ENCODE measurements at places on chromosomes 1 and 21.
A peak's percentile ranks its signal among the peaks of the same experiment; 100 is the strongest.

- DNase-seq, result peak; percentile 81
Measured at GRCh38 chr1:43834280-43835081, 99.1 kb upstream of the ARTN start.

GRCh38 chr1:157499521-157499920 lies 52.8 kb downstream of the FCRL5 start:
- no peak for DNase-seq

- DNase-seq, result peak; percentile 84
Measured at GRCh38 chr1:70509996-70510876, 99.2 kb downstream of the CTH start.

GRCh38 chr1:85616364-85616705 lies 35.8 kb downstream of the CCN1 start:
- no peak for DNase-seq

DNA sequence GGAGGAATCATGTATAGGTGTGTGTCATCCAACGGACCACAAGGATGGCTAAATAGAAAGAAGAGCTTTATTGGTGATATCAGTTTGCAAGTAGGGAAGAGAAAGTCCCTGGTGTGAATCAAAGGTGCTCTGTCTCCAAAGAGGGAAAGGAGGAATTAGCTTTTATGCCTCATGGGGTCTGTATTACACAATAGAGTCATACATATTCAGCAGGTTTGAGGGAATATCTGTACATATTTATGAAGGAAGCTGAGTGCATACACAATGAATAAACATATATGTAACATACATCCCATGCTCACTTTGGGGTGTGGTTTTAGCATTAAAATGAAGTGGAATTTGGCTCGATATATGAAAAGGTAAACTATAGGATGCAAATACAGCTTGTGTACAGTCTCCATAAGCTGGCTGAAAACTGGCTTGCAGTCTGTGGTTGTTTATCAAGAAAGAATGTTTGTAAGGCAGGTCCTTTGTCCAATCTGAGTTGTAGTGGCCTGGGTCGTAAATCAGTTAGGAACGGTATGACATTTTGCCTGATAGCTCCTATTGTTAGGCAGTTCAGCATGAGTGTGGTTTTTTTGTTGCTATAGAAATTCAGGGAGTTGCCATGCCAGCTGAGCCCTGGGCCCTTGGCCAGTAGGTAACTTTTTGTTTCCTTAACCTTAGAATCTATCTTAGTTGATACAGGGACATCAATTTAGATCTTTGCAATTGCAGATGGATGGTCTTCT lies 198.0 kb upstream of the ZP4 start:
- DNase-seq, result no peak

DNA sequence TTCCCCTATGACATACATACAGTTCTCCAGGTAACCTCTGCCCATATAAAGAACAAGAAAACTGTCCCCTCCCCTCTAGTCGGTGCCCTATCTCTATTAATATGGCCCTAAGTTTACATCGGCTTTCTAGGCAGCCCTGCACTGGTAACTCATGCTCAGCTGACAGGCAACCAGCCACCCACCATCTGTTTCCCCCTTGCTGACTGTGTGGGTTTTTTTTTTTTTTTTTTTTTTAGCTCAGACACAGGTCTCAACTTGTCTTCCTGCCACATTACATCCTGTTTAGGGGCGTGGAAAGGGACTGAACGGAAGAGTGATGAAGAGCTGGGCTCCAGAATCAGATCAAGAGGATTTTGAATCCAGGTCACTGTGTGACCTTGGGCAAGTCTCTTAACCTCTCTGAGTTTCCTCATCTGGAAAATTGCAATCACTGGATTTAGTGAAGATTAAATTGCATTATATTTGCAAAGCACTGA lies 14.0 kb downstream of the LAPTM5 start:
- peak; percentile 81 for DNase-seq

DNA sequence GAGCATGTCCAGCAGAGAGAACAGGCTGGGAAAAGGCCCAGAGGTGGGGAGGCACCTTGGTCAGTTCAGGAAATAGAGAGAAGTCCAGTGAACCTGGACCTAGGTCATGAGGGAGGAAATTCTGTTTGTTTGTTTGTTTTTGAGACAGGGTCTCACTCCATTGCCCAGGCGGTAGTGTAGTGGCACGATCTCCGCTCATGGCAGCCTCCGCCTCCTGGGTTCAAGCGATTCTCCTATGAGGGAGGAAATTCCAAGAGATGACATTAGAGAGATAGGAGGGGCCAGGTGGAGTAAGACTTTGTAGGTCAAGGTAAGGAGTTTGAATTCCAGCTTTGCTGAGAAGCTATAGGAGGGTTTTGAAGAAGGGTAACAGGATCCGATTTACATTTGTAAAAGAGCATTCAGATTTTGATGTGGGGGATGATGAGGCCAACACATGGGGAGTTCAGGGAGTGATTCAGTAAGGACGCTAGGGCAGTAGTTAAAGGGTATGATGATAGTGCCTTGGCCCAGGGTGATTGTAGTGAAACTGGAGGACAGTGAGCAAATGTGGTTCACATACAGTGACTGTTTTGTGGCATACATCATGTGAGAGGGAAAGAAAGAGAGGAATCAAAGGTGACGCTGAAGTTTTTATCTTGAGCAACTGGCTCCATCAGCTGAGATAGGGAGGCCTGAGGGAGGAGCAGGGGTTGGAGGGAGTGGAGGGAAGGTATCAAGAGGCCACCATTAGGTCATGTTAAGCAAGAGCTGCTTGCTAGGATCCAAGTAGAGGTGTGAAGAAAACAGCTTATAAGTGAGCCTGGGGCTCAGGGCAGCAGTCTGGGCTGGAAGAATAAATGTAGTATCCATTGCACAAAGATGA lies 8.3 kb upstream of the TRABD2B start:
- no peak for DNase-seq

DNA sequence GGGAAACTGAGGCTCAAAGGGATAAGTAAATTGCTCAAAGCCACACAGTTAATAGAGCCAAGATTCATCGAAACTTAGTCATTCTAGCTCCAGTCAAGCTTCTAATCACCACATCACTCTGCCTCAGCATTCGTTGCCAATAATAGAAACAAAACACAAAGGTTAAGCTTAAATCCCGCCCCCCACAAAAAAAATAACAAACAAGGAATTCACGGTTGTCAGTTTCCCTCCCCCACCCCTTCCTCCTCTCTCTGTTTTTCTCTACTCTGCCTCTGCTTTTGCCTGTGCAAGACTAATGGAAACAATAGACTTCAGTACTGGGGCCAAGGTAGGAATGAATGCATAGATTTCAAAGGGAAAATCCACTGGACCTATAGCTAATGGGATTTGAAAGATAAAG lies 70.7 kb upstream of the ZNF644 start:
- DNase-seq, result no peak

DNA sequence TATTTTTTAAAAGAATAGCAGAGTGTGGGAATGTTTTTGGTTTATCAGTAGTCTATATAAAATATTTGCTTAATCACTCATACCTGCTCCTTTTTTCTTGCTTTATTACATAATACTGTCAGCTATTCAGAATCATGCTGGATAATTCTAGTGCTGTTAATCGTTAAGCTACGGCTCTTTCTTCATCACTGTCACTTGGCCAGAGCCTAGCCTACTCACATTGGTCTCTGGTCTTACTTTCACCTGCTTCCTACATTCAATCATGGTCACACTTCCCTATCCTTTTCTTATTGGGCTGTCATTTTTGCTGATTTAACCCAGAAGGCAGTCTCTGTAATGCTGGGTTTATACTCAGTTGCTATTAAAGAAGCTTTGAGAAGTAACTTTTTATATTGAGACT lies 2.5 kb downstream of the KLHL20 start:
- DNase-seq, result no peak

DNA sequence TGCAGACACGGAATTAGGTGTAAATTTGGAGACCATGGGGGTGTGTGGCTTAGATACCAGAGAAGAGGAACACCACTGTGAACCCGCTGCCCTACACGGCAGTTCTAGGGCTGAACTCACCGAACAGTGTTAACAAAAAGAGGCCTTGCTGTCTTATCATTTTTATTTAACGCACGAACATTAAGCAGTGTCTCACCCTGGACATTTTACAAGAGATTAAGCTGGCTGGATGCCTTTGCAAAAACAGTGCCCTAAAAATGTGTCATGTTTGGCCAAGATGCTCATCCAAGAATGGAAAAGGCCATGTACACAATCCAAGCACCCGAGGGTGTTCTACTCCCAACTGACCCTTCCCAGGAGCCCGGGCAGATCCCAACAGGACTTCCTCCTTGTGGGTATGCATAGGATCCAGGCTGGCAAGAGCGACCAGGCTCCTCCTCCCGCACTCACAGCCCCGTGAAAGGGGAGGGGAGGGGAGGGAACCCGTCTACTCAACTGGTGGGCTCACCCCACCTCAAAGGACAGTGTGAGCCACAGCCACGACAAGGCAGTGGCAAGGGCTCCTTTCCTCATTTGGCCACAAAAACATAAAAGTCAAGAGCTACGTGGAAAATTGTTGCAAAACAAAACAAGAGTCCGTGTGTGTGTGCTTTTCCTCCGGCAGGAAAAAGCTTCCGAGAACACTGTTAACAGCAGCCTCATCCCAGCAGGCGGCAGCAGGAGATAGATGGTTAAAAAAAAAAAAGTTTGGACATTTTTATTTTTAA lies 20.3 kb downstream of the C2CD2 start:
- peak; percentile 54 for DNase-seq

All from mammary epithelial cell (primary cell).